Osteoblast (primary cell): ENCODE measurements at places on chromosomes 7 and 10. TPM values are rescaled to one million over a fixed set of nuclear protein-coding genes. Genes with fewer than 3 reads are reported as not detected.
A peak's percentile ranks its signal among the peaks of the same experiment; 100 is the strongest.

- DNase-seq, result no peak
These were observed 17.9 kb downstream of the SCRN1 start for GRCh38 chr7:29971566-29972314.

DNA sequence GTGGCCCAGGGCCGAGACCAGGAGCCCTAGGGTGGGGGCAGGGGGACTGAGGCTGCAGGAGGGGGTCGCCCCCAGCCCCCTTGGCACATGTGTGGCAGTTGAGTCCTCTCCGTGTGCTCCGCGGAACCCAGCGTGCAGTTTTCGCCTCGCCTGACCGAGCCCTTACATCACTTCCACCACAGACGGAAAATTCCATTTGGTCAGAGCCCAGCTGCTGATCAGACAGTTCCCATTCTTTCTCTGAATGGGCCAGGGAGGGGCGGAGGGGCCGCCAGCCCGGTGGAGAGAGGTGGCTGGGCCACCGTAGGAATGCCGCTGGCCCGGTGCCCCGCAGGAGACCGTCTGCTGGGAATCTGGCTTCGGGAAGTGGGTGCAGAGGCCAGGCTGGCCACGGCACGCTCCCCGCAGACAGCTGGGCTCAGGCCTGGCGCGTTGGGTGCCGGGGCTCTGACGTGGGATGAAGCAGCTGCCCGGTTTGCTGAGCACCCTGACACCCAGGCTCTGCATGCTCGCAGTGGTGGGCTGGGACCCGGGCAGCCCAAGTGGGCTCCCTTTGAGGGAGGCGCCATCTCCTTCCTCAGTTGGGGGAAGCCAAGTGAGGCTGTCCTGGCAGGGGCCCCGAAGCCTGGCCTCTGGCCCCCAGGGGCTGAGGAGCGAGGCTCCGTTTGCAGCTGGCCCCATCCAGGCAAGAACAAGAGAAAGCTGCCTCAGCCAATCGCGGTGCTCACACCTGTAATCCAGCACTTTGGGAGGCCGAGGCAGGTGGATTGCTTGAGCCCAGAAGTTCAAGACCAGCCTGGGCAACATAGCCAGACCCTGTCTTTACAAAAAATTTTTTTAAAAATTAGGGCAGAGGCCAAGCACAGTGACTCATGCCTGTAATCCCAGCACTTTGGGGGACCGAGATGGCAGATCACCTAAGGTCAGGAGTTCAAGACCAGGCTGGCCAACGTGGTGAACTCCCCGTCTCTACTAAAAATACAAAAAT is 9.9 kb downstream of the TTYH3 start:
- DNase-seq, result peak; percentile 98

The FZD8 gene
- total RNA-seq, result 15.2 and 21.8 TPM in 2 replicates

DNA sequence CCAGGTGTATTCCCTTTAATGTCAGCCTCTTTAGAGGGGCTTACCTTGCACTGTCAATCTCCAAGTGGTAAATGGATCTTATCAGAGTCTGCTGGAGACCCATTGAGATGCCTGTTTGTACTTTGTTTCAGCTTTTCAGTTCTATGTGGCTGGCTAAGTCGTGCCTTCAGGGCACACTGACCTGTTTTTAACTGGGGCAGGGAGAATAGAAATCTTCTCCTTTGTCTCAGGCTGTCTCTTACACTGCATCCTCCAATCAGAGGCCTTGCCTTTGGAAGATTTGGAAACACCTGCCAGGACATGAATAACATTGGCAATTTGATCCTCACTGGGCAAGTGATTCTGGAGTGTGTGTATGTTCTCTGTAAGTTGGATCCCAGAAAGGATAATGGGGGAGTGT is 65.0 kb downstream of the POU6F2 start:
- no peak for DNase-seq

GRCh38 chr7:112721366-112721765 is 68.8 kb downstream of the TMEM168 start:
- no peak for DNase-seq

The GIMAP6 gene
- 0.36 TPM in 1 of 2 replicates, not detected in the other for total RNA-seq

DNA sequence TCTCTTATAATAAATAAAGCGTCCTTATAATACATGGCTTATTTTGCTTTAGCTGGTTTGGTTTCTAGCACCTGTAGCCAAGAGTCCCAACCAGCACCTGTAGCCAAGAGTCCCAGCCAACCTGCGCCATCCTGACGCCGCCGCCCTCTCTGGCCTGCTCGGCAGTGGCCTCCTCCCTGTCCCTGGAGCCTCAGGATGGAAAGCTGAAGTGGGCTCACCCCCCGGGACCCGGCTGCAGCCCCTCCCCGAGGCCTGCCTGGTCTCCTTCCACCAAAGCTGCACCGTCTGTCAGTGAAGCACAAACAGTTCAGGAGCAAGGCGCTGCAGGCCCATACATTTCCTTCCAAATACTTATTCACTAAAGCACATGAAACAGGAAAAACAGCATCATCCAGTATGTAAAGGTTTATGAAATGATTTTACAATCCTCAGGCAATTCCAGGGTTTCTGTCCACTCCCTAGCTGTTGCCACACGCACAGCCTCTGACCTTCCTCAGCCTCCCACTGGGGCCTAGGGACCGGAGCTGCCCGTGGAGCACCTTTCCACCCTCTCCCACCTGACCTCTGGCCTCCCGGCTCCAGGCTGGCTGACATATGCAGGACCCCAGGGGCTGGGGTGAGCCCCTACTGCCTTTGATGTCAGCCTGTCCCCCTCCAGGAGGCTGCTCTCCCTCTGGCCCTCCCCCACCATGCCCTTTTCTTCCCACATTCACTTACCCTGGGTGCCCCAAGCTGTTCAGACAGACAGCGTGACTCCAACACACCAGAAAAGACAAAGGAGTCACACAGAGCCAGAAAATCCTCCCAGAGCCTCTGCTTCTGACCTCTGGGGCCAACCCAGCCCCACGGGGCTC is 149.6 kb upstream of the PPP2R2D start:
- peak; percentile 36 for DNase-seq

The GIMAP1 gene
- not detected in 2 replicates for total RNA-seq

- no peak for DNase-seq
These were observed 116.4 kb downstream of the TSPAN12 start for GRCh38 chr7:120741371-120742042.

DNA sequence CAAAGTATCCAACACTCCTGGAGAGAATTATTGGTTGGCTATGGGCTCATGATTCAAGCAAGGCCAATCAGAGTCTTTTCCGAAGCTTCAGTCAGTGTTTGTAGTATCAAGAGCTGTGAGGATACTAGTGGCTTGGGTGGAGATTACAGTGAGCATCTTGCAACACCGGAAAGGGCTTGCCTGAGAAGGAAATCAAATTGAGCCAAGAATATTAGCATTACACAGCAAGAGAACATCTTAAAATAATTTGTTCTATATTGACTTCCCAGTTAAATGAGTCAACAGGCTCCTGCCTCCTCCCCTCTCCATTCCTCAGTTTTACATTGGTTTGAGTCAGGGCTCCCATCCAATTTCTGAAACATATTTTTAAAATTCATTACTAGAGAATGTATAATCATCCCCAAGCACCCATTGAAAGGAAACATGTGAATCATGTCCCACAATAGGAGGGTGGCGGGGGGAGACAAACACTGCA is 127.4 kb downstream of the ELAPOR2 start:
- DNase-seq, result no peak

The SPDYE16 gene
- under 0.01 and 0.36 TPM in 2 replicates for total RNA-seq

GRCh38 chr7:94466516-94466915 is 43.1 kb upstream of the CASD1 start:
- no peak for DNase-seq

DNA sequence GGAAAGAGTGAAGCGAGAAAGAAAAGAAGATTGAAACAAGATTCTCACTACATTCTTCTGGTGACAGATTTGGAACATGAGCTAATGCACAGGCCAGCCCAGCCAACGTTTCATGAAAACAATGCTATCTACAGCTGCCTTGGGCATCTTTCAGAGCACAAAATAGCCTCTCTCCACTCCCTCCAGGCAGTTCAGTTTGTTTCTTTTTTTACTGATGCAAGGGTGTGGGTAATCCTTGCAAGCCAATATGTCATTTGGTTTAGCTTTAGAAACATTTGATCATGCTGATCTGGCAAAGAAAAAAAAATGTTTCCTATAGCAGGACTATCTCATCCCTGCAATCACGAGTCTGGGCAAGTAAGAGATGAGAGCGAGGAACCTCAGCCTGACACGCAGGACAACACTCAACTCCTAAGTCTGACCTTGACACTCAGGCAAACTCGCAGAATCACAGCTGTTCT is 35.9 kb downstream of the SVIL start:
- DNase-seq, result no peak

The VPS37D gene
- 5.8 and 5.9 TPM in 2 replicates for total RNA-seq

The EPHA1 gene
- not detected in 2 replicates for total RNA-seq

DNA sequence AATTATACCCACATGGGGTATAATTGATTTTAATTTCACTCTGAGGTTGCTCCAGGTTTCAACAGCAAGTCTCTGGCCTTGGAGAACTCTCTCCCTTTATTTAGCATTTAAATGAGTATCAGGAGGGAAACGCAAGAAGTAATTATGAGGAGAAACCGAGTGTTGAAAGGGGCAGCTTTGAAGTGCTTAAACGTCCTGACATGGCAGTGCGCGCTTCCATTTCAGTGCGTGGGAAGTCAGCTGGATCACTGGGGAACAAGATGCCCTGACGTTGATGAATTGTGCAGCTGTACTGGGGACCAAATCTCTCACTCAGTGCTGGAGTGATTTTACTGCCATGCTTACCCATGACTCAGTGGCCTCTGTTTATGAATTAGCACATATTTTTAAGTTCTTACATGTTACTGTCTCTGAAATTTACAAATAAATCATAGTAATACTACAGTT is 106.0 kb upstream of the PRR15 start:
- peak; percentile 56 for DNase-seq

The ANKRD61 gene
- total RNA-seq, result not detected in 2 replicates

- no peak for DNase-seq
These were observed 84.9 kb downstream of the CHRM2 start for GRCh38 chr7:136953386-136953785.

GRCh38 chr10:133094866-133095265 is 7.1 kb downstream of the ADGRA1 start:
- DNase-seq, result no peak

DNA sequence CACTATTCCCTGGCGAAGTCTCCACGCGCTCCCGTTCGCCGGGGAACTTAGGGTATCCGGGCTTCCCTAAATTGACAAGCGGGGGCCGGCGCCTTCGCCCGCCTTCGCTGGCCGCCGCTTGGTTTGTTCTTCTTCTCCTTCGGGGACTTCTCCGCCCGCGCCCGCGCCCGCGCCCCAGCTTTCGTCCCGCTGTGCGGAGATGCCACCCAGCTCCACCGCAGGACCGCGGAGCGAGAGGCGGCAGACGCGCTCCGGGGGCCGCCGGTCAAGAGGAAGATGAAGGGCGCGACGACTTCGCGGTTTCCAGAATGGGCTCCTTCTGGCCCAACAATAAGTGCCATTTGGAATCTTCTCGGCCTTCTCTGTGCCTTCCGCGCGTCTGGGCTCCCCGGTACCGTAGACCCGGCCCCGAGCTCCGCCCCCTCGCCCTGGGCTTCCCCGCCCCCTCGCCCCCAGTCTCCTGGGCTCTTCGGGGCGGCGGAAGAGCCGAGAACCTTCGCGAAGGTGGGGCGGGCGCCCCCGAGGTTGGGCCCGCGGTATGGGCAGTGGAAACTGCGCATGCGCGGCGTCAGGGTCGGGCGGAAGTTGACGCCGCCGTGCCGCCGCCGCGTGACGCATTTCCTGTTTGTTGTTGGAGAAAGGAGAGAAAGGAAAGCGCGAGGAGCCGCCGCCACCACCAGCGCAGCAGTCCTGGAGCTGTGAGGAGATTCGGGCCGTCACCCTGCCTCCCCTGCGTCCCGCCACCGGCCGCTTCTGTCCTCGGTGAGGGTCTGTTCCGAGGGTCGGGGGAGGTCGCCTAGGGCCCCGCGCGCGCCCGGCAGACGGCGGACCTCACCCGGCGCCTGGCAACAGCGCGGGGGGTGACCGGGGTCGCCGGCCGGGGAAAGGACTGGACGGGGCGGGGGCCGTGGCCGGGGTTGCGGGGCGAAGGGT is at the start of gene DNAJB6:
TSS of gene DNAJB6 (plus strand) at position 622 of the 933 bp plus-strand sequence. CDS start 21,569 bp downstream, outside the sequence.
- peak; percentile 98 for DNase-seq

The CFAP43 gene
- 0.36 and 0.59 TPM in 2 replicates for total RNA-seq

DNA sequence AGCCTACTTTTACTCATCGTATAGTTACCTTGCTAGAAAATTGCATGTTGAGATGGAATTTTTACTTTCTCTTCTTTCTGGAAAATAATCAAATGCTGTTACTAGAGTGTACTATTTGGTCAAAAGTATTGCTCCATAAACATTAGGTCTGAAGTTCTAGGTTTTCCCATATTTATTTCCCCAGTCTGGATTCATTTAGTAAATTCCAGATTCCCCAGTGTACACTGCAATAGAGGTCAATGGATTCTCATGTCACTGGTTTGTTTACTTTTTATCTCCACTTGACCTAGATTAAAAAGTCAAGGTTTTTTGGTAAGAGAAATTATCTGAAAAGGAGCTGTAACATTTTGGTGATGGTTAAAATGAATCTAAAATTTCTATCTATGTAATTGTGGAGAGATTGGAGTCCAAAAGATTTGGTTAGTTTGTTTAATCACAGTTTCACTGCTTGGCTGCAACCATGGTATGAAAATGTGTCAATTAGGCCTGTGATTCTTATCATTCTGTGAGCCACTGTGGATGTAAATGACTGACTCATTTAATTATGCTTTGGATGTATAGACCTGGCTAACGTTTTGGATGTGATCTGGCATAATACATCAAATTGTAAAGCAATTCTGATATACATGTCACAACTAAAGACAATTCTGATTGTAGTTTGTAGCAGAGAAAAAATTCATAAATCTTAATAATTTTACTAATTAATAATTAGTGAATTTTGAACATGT is 32.7 kb upstream of the STEAP4 start:
- peak; percentile 46 for DNase-seq

GRCh38 chr10:44348496-44348895 is 36.4 kb downstream of the CXCL12 start:
- DNase-seq, result no peak

DNA sequence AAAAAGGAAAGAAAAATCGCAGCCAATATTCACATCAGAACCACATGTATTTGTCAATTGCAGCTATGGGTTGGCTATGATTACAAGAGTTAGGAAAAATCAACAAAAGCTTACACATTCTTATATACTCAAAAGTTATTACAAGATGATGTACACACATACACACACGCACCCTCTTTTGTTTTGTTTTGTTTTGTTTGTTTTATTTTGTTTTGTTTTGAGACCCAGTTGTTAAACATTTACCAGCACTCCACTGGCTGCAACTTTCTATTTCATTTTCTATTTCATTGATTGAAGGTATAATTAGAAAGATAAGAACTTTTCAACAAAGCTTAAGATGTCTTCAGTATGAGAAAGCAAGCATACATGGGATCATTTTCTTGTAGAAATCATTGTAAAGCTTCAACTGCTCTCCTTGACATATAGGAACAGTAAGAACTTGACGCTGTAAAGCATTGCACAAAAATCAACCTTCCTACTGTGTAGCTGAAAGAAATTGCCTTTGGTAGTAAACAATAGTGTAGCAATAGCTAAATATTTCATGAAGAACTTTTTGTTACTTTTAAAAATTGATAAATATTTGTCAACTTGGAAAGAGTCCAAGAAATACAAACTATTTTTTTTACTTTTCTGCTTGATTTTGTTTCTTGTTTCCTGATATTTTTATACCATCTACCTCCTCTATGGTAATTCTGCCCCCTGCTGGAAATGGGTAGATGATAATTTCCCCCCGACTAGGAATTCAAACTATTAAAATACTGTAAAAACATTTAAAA is 205.9 kb downstream of the MBL2 start:
- no peak for DNase-seq

- DNase-seq, result peak; percentile 58
These were observed 62.1 kb upstream of the PRSS58 start for GRCh38 chr7:142319970-142320369.

The TRIM73 gene
- 0.36 and 1.5 TPM in 2 replicates for total RNA-seq

GRCh38 chr10:63077800-63078199 is 55.3 kb upstream of the NRBF2 start:
- no peak for DNase-seq

The GHRHR gene
- not detected in 2 replicates for total RNA-seq

- no peak for DNase-seq
These were observed 44.0 kb upstream of the SEMA3A start for GRCh38 chr7:84238596-84238995.

The PDZD7 gene
- total RNA-seq, result 0.72 and 1.2 TPM in 2 replicates
